ENCODE measurements at places on chromosomes 2 and 18.

DNA sequence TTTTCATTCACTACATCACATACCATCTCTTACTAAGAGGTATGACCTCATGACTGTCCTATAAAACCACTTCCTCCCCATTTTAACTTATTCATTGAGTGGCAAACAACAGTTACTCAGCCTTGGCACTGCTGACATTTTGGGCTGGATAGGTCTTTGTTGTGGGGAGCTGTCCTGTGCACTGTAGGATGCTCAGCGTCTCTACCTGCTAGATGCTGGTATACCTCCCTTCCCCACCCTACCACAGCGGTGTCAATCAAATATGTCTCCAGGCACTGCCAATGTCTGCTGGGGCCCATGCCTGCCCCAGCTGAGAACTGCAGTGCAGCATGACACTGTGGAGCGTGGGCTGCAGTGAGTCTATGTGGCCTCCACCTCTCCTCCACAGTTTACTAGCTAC is 76.3 kb upstream of the MGAT4A start:
- peak; percentile 40 for DNase-seq

DNA sequence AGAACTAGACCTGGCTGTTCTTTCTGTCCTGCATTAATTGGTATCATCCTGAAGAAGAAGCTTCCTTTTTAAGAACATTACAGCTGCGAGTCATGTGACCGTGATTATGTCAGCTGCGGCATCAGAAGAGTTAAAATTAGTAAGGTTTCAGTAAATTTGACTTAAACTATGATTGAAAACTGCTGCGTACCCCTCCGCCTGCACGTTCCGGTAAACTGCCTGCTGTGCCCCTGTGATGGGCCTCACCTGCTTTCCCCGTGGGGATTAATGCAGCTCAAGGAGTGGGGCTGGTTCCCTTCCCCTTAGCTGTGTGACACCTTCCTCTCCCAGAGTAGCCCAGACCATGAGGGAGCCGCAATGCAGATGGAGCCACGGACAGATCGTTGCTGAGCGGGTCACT is 36.1 kb upstream of the MYO3B start:
- no peak for DNase-seq

DNA sequence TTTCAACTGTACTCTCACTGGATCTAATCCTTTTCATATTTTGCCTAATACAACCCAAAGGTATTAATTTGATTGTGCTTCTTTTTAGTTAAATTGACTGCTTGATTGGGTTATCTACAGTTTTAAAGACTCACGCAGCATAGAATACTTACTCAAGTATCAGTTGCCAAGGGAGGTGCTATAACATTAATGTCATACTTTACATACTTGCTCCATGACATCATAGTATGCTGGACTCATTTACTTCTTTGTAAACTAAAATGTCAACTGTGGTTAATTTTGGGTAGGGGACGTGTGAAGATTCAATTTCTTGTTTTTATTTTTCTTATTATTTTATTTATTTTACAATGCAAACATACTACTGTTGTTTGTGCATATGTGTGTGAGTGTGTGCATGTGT is 716.2 kb upstream of the VRK2 start:
- DNase-seq, result no peak

GRCh38 chr18:2970772-2971659 is 41.9 kb downstream of the LPIN2 start:
- peak; percentile 93 for DNase-seq

DNA sequence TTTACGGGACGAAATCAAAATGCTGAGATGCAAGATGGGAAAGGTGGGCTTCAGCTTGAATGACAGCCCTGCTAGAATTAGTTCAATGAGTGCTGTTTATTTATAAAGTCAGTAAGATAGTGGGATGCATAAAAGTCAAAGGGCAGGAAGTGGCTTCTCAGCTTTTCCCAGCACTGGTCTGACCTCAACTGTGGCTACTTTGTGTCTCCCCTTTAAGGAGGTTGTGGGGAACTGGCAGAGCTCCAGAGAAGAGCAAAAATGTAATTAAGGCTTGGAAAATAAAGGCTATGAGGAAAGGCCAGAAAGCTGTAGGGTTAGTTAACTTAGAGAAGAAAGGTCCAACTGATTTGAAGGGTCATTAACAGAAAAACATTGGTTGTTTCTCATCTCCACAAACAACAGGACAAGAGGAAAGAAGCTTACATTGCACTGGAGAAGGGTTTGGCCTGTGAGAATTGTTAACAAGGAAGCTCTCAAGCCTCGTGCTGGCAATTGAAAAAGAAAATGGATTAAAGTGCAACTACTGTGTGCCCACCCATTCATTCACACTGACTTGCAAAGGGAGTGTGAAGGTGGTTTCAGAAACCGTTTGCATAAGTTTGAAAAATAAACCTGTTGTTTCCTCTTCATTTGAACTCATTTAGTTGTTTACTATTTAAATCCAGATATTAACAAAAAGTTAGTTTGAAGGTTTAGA is 68.8 kb upstream of the CD28 start:
- DNase-seq, result no peak

DNA sequence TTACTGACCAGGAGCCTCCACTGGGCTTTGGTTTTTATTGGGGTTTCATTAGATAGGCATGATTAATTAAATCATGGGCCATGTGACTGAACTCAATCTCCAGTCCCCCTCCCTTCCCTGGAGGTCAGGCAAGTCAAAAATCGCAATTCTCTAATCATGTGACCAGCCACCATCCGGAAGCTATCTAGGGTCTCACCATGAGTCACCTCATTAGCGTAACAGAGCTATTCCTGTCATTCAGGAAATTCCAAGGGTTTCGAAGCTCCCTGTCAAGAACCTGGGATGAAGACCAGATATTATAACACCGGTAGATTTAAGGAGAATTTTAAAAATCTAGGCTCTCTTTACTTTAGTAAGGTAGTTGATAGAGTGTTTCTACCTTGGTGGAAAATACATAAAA is 180.3 kb upstream of the TCF4 start:
- no peak for DNase-seq

GRCh38 chr2:236047886-236048540 is 120.2 kb downstream of the GBX2 start:
- DNase-seq, result no peak
